ENCODE measurements at places on chromosomes 12 and 14.

DNA sequence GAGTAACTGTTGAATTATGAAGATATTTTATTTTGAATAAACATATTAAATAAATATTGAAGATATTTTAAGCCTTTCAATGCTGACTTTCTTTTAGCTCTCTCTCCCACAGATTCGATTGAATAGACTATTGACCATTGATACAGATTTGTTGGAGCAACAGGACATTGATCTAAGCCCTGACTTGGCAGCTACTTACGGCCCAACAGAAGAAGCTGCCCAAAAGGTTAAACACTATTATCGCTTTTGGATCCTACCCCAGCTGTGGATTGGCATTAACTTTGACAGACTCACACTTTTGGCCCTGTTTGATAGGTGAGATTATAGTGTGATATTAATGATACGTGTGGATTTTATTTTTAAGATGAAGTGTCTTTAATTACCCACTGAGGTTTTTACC, 105.6 kb downstream of the PCNX1 start:
- DNase-seq, result no peak

DNA sequence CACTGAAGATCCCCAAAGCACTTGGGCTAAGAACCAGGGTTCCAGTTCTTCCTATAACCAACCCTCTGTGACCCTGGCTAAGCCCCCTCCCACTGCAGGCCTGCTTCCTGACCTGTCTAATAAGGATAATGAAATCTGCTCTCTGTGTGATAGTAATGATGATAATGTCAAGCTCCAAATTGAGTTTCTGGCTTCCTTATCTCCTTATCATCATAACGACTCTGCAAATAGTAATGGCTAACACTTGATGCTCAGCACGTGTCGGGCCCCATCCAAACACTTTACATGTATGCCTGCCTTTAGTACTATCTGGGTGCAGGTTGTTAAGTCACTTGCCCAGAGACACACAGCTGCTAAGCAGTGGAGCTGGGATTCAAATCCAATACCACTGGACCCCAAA, 5.0 kb upstream of the GPR162 start:
- DNase-seq, result no peak

DNA sequence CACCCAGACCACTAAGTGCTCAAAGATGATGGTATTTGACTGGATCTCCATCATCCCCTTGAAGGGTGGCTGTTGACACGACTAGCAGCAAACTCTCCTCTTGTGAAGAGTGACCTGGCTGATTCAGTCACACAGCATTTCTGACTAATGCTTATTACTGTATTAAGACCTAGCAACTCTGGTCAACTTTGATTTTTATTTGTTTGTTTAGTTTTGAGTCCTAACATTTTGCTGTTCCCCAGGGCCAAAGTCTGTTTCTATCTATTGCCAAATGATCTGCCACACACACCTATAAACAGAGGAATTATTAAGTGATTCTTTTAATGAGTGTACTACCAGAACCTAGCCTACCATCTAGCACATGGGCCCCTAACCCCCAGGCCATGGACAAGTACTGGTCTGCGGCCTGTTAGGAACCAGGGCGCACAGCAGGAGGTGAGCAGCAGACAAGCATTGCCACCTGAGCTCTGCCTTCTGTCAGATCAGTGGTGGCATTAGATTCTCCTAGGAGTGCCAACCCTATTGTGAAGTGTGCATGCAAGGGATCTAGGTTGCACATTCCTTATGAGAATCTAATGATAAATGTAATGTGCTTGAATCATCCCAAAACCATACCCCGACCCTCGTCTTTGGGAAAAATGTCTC, 120.0 kb downstream of the RPS6KA5 start:
- DNase-seq, result no peak

GRCh38 chr14:102208741-102209140, 69.0 kb downstream of the WDR20 start:
- no peak for DNase-seq

DNA sequence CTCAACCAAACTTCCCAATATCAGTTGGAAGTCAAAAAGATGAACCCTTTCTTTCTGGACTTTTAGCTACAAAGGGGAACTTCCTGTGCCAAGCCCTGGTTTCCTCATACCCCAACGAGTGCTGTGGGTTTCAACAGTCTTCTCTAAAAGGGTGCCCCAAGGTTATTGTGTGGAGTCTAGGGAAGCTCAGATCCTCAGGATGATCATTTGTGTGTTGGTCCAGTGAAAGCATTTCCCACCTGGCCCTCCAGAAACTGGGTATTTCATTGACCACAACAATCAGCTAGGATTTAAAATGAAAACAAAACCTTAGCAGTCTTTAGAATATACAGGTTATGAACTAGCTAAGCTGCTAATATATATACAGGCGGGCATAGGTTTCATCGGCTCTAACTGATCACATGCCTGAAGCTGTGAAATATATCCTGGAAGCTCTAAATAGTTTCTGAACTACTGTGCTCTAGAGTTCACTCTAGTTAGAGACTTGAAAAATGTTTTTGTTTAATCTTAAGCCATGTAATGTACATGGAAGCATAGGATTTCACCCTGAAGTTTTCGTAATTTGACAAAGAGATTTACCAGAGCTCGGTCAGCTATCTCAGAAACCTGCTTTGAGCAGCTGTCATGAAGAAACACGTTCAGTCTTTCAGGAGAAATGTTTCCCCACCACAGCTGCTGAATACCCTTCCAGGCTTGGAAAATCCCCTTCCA, 29.6 kb downstream of the P2RX4 start:
- no peak for DNase-seq

GRCh38 chr14:64467566-64467965, 2.3 kb downstream of the AKAP5 start:
- no peak for DNase-seq

GRCh38 chr12:83141460-83141994, 454.8 kb downstream of the TMTC2 start:
- DNase-seq, result no peak

DNA sequence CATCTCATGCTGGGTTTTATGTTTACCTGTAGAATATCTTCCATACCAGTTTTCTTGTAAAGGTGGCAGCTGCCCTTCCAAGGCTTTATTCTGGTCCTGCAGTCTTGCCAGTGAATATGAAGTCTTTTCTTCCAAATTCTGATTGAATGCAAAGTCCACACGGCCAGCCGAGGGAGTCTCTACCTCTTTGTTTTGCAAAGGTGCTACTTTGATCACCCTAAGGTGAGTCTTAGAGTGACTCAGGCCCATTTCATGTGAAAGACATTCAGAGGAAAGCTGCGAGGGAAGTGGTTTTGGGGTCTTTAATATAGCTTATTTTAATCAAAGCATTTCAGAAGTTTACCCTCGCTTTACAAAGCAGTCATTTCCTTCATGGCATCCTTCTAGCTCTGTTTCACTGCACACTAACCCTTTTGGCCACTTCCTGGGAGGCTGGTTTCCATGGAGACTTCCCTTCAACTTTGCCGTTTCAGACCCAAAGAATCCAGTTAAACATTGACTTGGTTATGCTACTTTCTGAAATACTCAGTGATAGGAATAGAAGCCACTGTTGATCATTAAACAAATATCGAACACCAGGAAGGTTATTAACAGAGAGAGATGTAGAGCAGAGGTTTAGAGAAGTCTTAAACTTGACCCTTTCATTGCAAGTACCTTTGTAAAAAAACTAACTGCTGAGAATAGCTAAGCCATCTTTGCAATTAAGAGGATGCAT, at the start of gene CCDC198:
TSS of gene CCDC198 (minus strand) at position 391 of the 715 bp plus-strand sequence. CDS start at position 249, 142 bp downstream.
- no peak for DNase-seq

GRCh38 chr12:46282829-46283228, 14.0 kb upstream of the SLC38A1 start:
- DNase-seq, result no peak

GRCh38 chr12:46892034-46892705, 66.4 kb upstream of the SLC38A4 start:
- no peak for DNase-seq

DNA sequence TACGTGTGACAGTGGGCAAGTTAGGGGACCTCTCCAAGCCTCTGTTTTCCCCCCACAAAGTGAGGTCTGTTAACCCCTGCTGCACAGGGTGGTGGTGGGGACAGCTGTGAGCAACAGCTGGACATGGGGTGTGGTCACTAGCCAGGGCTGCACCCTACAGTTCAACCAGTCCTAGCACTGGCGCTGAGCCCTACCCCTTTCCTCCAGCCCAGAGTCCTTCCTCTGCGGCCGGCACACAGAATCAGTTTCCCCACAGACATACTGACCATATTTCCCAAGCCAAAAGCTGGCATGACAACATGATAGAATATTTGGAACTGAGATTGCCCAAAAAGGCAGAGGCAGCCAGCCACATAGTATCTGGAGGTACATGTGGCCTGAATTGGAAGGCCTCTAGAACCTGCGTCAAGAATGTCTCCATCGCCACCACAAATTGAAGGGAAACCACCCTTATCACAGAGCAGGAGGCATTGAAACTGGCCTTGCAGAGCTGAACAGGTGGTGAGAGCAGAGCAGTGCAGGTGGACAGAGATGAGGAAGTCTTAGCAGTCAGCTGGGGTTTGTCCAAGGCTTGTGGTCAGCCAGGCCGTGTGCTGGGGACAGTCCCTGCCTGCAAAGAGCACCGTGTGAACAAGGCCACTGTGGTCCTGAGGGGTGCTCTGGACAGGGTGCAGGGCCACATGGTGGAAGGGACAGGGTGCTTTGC, 21.2 kb downstream of the DEGS2 start:
- no peak for DNase-seq

DNA sequence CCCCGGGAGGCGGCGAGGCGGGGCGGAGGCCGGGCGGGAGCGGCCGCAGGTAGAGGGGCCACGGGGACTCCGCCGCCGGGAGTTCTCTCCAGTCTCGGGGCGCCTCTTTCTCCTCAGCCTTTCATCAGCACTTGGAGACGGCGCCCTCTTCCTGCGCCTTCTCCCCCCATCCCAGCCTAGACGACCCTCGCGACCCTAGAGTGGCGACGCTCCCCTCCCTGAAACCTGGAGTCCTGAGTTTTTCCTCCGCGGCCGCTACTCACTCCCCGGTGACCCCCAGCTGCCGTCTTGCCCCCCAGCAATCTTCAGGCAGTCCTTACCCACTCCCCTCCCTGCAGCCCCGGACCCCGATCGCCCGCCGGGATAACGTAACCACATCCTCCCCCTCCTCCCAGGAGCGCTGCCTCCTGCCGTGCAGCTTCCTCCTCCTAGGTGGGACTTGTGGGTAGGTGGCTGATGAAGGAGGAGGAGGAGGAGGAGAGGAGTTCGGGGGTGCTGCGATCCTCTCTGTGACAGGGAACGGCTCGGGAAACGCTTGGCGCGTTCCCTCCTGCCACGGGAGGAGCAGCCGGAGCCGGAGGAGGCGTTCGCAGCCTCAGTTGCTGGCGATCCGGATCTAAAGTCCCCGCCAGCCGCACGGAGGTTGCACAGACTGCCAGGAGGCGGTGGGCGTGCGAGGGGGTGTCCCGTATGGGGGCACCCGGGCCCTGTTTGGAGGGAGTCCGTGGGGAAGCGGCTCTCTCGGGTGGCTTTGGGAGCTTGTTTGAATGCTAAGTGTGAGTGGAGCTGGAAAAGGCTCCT, 891 bp downstream of the PLEKHA5 start:
- no peak for DNase-seq

GRCh38 chr12:69660164-69660863, 38.8 kb downstream of the BEST3 start:
- DNase-seq, result no peak

- no peak for DNase-seq
Measured at GRCh38 chr12:118645219-118645618, 268.9 kb downstream of the SUDS3 start.

- no peak for DNase-seq
Measured at GRCh38 chr12:69999561-69999960, 174.5 kb downstream of the MYRFL start.

- DNase-seq, result no peak
Measured at GRCh38 chr12:104850781-104851180, 107.3 kb downstream of the SLC41A2 start.

GRCh38 chr12:131011165-131012079, 57.7 kb downstream of the ADGRD1 start:
- DNase-seq, result no peak

- no peak for DNase-seq
Measured at GRCh38 chr12:52759695-52760094, 17.4 kb downstream of the KRT76 start.

DNA sequence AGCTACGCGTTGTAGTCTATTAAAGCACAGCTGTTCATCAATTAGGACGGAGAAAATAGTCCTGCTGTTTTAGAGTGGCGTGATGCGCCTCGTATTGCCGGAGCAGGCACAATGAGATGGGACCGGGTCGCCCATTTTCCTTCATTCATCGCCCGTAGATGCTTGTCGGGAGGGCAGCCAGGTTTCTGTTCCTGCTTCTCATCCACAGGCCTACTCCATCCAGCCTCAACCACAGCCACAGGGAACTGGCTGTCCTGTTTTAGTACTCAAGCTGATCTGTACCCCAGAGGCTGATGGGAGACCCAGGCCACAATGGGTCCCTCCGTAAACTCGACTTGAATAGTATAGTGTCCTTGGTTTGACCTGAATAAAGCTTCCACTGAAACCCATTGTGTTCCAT, 264.0 kb downstream of the VRK1 start:
- DNase-seq, result no peak

DNA sequence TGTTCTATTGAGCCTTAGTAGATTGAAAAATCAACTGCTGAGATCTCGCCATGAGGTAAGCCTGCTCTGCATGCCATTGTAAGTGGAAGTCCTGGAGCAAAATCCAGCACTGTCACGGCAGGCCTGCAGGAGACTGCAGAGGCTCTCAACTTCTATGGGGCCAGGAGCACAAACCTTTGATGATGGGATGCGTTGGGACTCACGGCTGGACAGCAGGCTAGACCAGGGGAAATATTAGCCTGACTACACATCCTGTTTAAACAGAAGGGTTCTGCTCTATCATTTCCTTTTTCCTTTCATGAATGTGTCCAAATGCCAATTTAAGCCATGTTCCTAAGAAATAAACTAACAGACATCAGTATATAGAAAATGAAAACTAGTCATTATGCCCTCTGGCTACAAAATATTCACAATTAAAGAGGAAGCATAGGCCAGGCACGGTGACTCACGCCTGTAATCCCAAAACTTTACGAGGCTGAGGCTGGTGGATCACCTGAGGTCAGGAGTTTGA, 33.9 kb upstream of the RASSF8 start:
- no peak for DNase-seq

- peak; percentile 99 for DNase-seq
Measured at GRCh38 chr14:61569812-61570548, 125.3 kb upstream of the HIF1A start.

GRCh38 chr14:100872259-100873095, 31.0 kb downstream of the RTL1 start:
- no peak for DNase-seq

GRCh38 chr12:65853489-65854157, 29.3 kb downstream of the HMGA2 start:
- no peak for DNase-seq

DNA sequence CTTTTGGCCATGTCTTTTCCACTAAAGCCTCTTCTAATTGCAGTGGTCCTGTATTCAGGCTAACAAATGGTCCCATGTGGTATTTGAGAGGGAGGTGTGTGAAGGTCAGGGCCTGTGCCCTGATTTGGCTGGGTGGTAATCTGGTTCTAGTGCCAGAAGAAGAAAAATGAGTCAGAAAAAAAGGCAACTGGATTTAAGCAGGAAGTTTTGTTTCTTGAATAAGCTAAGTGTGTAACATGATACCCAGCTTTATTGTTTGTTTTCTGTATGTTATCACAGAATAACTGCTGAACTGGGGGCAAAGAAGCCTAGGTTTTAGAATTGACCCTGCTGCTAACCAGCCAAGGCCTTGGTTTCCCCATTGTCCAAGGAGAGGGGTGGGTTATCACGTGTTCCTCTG, 134.0 kb downstream of the ANO6 start:
- DNase-seq, result peak; percentile 76

GRCh38 chr14:36583242-36583892, 953 bp upstream of the NKX2-8 start:
- no peak for DNase-seq

GRCh38 chr12:103247531-103247930, 248.2 kb downstream of the C12orf42 start:
- DNase-seq, result no peak
